8988T (cell line): ENCODE measurements at places on chromosomes 1 and 21.

- no peak for DNase-seq
Measured at GRCh38 chr1:221823561-221823960, 81.7 kb upstream of the DUSP10 start.

GRCh38 chr1:157111396-157112165, 12.0 kb upstream of the ETV3L start:
- DNase-seq, result no peak

- no peak for DNase-seq
Measured at GRCh38 chr1:93707956-93708355, 26.3 kb upstream of the BCAR3 start.

GRCh38 chr1:37174876-37175275, 140.6 kb upstream of the GRIK3 start:
- DNase-seq, result no peak

DNA sequence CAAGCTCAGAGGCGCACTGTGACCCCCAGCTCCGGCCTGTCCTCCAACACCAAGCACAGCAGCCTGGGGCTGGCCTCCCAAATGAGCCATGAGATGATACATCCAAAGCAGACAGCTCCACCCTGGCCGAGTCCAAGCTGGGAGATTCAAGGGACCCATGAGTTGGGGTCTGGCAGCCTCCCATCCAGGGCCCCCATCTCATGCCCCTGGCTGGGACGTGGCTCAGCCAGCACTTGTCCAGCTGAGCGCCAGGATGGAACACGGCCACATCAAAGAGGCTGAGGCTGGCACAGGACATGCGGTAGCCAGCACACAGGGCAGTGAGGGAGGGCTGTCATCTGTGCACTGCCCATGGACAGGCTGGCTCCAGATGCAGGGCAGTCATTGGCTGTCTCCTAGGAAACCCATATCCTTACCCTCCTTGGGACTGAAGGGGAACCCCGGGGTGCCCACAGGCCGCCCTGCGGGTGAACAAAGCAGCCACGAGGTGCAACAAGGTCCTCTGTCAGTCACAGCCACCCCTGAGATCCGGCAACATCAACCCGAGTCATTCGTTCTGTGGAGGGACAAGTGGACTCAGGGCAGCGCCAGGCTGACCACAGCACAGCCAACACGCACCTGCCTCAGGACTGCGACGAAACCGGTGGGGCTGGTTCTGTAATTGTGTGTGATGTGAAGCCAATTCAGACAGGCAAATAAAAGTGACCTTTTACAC, 29.1 kb downstream of the SLC19A1 start:
- no peak for DNase-seq

GRCh38 chr21:46572850-46573249, 32.0 kb downstream of the S100B start:
- DNase-seq, result no peak

DNA sequence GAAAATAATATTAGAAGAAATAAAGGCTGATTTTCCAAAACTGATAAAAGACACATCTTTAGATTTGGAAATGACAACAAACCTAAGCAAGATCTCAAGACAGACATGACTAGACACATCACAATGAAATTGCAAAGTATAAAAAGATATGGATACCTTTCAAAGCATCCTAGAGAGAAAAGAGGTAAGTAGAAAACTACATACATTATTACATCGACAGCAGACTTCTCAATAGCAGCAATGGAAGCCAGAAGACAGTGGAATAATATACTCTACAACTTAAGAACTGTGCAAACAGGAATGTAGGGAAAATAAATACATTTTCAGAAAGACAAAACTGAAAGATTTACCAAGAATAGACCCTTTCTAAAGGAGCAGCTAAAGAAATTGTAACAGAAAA, 50.2 kb downstream of the DENND1B start:
- DNase-seq, result no peak

GRCh38 chr1:9824702-9825089, 931 bp upstream of the CLSTN1 start:
- DNase-seq, result no peak

DNA sequence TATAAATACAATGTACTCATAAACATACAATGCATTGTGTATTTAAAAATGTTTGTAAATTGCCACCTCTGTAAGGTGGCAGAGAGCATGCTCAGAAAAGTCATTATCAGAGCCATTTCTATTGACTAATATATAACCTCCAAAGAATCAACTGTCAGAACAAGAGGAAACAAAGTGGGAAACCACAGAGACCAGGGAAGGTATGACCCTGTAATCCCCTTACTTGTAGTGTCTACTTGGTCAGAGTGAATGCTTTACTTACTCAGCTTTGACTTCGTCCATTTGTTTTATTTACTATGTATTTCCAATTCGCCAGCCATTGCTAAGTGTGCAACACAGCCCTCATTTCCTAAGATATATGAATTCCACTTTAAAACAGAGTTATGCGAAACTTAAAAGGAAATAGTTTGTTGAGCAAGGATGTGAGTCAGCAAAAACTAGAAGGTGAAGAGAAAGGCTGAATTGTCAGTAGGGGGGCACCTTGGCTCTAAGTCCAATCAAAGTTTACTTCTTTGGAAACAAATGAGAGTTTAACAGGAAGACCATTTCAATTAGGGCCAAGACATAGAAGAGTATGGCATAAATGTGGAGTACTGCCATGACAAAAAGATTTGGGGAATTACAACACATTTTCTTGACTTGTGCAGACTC, 671.7 kb upstream of the PTBP2 start:
- no peak for DNase-seq

- DNase-seq, result no peak
Measured at GRCh38 chr1:229842302-229843255, 216.5 kb downstream of the URB2 start.

GRCh38 chr1:192311281-192311680, 5.5 kb upstream of the RGS21 start:
- DNase-seq, result no peak
